ENCODE measurements at places on chromosomes 1 and 21. TPM values are rescaled to one million over a fixed set of nuclear protein-coding genes. Genes with fewer than 3 reads are reported as not detected.
A peak's percentile ranks its signal among the peaks of the same experiment; 100 is the strongest.

Gene WNT9A
- 10.8 TPM for total RNA-seq

Gene CACYBP
- total RNA-seq: 980 TPM

Gene PODN
- total RNA-seq: not detected

Gene MTARC2
- 8.4 TPM for total RNA-seq

Gene KANK4
- not detected for total RNA-seq

Gene XCL2
- total RNA-seq: not detected

Gene NBPF4
- total RNA-seq: 4.4 TPM

Gene C4BPB
- 3.5 TPM for total RNA-seq

- no peak for DNase-seq
These were observed 84.5 kb upstream of the ST6GALNAC5 start for GRCh38 chr1:76782809-76783208.

GRCh38 chr1:234072793-234073192 lies 168.3 kb downstream of the SLC35F3 start:
- DNase-seq: no peak

DNA sequence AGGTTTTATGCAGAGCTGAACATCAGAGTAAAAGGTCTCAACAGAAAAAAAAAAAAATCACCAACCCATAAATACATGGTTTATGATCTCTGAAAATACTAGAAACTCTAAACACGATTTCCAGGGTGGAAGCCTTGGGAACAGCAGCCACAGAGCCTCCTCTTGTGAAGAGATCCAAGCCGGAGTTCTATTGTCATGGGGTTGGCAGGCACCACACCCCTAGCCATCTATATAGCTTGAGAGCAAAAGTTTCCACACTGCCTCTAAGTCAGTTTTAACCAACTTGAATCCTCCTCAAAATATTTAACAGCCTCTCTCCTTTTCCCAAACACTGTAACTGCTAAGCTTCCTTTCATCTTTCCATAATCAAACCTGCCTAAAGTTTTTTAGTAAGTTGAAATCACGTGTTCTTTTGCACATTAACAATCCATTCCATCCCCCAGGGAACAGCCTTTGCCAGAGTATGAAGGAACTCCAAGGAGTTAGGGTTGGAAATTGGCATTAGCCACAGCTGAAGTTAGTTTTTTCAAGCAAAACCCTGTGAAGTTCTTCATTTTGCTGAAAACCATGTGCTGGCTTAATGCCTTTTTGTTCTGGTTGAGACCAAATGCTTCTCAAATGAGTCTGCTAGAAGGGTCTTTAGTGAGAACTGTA lies 13.8 kb upstream of the SEC16B start:
- peak; percentile 15 for DNase-seq

- no peak for DNase-seq
These were observed 133.4 kb downstream of the RHOU start for GRCh38 chr1:228868731-228869024.

DNA sequence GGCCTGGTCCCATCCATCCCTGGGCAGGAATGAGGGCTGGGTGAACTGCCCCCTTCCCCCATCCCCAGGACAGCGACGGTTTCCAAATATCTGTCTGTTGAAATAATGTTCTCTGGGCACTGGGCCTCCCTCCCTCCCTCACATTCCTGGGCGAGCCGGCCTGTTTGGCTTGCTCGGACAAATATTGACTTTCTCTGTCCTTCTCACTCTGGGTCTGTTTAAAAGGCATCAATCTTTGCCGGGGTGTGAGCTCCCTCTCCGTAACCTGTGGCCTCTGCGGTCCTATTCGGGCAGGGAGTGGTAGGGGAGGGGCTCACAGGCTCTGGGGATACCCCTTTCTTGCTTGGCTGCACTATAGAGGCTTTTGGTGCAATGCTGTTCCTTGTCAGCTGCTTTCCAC lies 40.2 kb downstream of the FOXD2 start:
- DNase-seq: no peak

DNA sequence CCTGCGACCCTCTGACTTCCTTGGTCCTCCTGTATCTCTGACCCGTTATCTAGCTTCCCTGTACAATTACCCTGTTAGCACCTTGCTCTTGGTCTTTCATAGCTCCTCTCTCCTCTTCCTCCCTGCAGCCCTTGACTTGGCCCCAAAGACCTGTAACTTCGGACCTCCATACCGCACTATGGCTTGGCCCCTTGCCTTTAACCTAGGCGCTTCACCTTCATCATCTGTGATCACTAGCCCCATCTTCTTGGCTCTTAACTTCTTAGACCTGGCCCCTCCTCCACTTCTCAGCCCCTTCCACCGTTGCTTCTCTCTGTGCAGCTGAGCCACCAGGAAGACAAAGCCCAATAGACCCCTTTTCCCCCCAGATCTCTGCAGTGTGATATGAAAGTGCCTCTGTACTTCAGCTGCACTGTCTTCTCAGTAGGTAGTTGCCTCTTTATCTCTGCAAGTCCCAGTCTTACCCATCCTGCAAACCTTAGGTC lies 740 bp downstream of the ZNF691 start:
- DNase-seq: no peak

GRCh38 chr1:9388335-9389180 lies 95.9 kb downstream of the SPSB1 start:
- peak; percentile 56 for DNase-seq

DNA sequence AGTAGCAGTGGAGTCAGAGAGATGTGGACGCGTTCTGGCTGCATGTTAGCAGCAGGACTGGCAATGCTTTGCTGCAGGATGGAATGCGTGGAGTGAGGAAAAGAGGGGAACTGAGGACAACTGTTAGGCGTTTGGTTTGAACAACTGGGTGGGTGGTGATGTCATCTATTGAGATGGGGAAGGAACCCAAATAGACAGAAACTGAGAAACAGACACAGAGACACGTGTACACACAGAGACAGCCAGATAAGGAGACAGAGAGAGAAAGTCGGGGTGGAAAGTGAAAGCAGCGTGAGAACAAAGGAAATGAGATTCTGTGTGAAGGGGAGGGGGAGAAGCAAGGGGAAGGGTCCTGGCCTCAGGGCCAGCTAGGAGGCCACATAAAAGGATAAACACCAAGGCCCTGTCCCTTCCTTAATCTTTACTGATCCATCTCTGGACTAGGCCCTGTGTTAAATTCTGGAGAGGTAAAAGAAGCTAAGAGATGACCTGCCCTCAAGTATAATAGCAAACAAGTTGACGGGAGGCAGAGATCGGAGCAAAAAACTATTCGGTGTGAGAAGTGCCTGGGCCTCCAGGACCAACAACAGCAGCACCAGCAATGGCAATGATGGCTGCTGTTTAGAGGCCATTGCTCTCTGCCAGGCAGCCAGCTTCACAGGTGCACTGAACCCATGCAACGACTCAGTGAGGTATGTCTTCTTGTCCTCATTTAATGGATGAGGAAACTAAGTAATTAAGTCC lies 31.6 kb downstream of the VWA5B1 start:
- DNase-seq: no peak

GRCh38 chr1:98704474-98704873 lies 43.0 kb downstream of the SNX7 start:
- DNase-seq: no peak

DNA sequence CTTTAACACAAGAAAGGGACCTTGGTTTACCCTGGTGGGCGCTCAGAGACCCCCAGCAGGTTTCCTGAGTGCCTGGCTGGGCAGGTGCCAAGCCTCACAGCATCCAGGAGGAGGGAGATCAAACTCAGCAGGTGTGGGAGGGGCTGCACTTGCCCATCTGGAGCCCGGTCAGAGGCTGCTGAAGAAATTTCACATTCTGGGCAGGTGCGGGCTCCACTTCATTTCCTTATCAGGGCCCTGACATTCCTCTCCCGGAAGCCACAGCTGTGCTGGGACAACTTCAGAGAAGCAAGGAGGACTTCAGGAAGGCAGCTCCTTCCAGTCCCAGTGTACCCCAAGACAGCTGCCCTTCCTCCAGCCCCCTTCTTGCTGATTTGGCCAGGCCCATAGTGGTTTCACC lies 82.9 kb downstream of the ITPKB start:
- no peak for DNase-seq

DNA sequence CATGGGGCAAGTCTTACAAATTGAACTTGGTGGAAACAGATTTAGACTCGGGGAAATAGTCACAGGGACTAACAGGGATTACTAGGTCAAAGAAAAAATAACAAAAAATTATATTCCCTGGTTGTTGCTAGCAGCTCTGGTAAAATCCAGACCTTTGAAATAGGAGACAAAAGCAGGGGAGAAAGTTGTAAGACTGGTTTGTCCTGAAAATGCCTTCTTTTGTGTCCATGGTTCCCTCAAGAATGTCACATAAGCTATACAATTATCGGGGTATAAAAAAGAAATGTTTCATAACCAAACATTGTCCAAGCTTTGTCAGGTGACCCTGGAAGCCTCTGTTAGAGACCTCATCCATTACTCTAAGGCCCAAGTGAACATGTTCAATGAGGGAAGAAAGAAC lies 33.1 kb downstream of the KIAA0319L start:
- no peak for DNase-seq

GRCh38 chr1:183806125-183806524 lies 1.2 kb downstream of the RGL1 start:
- no peak for DNase-seq

DNA sequence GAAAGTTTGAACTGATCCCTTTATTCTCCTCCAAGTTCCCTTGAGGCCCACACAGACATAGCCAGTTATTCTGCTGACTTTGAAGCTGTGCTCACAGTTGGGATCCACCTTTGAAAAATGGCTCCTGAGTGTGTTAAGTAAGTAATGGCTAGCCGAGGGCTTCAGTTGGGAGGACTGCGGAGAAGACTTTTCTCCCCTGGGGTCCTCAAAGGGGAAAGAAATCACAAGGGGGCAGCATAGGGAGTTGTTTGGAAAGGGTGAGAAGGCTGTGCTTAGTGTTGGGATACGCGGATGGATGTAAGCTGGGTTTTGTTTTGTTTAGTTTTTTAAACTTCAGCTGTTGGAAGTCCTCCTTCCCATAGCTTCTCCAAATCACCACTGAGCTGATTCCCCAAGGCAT lies 8.3 kb downstream of the PGM1 start:
- DNase-seq: no peak

GRCh38 chr1:29962831-29963247 lies 726.5 kb downstream of the PTPRU start:
- DNase-seq: peak; percentile 62

- DNase-seq: no peak
These were observed 50.3 kb downstream of the HIVEP3 start for GRCh38 chr1:41868241-41868998.

GRCh38 chr1:187092104-187092503 lies 263.4 kb downstream of the PLA2G4A start:
- no peak for DNase-seq

DNA sequence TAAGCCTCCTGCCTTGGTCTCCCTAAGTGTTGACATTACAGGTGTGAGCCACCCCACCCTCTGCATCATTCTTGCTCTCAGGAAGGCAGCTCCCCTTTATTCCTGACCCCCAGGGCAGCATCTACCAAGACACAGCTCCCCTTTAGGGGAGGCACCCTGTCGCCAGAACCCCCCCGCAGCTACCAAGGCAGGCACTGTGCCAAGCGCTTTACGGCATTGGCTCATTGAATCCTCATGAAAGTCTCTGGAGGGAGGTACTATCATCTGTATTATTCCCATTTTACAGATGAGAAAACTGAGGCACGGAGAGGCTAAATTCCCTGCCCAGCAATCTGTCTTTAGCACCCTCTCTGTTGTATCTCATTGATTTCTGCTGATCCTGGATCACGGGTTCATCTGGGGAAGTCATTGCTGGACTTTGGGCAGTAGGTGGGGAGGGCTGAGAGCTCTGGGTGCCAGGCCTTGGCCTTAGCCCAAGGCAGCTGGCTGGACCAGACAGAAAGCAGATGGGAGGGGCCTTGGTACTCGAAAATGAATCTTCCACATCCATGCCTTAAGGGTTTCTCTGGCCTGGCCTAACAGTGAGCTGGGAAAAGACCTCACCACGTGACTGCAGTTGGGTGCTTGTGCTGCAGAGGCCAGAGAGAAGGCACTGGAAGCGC lies 5.9 kb downstream of the PLOD1 start:
- peak; percentile 36 for DNase-seq

- no peak for DNase-seq
These were observed 5.1 kb upstream of the RUNX3 start for GRCh38 chr1:24935196-24935526.

GRCh38 chr1:35980090-35980489 lies 49.2 kb downstream of the AGO3 start:
- no peak for DNase-seq

Data from MG63 (cell line).